Activated naive CD4-positive, alpha-beta T cell (primary cell): ENCODE measurements at places on chromosomes 2 and 18.

DNA sequence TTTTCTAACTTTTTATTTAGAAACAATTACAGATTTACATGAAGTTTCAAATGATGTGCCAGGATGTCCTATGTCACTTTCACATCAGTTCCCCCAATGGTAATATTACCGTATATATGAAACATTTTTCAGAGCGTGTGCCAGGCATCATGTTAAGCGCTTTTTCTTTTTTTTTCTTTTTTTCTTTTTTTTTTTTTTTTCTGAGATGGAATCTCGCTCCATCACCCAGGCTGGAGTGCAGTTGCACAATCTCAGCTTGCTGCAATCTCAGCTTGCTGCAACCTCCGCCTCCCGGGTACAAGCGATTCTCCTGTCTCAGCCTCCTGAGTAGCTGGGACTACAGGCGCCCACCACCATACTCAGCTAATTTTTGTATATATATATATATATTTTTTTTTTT is 5.6 kb upstream of the PPP4R1 start:
- no peak for DNase-seq

- no peak for DNase-seq
Observed at GRCh38 chr18:78675231-78675630, 304.4 kb upstream of the SALL3 start.

GRCh38 chr2:191301971-191302370 is 56.8 kb downstream of the MYO1B start:
- DNase-seq, result no peak

DNA sequence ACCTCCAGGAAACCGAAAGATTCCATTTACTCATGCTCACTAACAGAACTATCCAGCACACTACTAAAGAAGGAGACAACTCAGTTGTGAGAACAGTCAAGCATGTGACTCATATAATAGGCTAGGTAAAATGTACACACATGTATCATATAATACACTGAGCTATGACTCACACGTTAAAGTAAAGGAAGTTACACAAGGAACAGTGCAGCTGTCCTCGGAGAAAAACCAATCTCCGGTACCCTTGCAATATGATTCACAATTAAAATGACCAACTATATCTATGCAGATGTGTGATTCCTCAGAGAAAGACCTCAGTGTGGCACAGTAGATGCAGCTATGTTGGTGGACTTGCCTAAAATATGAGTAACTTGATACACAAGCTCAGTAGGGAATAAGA is 76.5 kb downstream of the STRN start:
- no peak for DNase-seq

DNA sequence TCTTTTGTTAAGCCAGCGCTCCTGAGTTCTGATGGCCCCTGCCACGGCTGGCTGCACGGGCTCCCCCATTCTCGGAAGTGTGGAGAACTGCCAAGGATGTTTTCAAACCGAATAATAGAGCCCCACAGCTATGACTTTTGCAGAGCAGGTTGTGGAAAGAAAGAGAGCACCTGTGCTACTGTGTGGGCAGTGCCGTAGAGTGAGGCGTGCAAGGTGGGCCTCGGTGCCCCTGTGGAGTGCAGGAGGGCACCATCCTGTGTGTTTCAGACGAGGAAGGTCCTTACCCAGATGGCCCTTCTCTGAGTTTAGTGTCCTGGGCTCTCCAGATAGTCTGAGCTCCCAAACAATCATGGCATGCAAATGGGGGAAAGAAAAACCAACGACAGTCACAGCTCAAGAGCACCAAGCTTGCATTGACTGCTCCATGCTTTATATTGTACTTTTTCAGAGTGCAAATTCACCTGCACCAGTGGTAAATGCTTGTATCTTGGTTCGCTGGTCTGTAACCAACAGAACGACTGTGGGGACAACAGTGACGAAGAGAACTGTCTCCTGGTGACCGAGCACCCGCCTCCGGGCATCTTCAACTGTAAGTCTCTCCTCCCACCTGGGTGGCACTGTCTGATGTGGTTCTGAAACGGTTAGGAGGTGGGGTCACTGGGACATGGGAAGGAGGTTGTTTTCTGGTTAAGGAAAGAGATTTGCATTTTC is 219.4 kb downstream of the LDLRAD4 start:
- no peak for DNase-seq

DNA sequence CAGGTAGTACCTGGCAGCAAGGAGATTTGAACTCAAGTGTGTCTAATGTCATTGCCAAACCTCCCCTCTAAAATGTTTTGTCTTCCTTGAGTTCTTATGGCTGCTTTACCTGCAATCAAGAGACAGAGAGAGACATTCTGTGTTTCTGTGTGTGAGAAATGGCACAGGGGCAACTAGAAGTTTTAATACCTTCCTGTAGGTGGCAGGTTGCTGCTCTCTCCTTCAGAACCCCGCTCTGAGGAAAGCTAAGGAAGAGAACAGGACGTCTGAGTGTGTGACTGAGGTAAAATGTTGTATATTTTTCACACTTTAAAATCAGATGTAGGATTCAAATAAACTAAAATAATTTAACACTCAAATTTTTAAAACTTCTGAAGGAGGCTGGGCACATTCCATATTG is 19.2 kb downstream of the DTNA start:
- no peak for DNase-seq

- no peak for DNase-seq
Observed at GRCh38 chr2:101596333-101596732, 101.2 kb upstream of the MAP4K4 start.

- no peak for DNase-seq
Observed at GRCh38 chr18:3384664-3385563, 65.1 kb upstream of the TGIF1 start.
